ENCODE measurements at places on chromosomes 7 and 10.

DNA sequence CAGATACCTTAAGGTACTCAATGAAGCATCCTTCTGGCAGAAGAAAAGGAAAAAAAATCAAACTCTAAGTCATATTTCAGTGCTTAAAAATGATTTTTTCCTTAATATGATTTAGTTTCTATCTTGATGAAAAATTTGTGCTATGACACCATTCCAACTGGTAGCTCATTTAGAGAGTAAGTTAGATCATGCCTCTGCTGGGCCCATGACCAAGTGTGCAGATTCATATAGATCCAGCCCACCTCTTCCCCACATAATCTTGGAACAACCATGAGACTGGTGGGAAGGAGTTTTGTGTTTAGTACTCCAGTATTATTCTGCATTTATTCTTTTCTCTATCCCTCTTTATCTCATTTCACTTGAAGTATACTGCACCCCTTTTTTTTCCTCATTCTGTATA, 908.3 kb downstream of the KCNMA1 start:
- no peak for DNase-seq

DNA sequence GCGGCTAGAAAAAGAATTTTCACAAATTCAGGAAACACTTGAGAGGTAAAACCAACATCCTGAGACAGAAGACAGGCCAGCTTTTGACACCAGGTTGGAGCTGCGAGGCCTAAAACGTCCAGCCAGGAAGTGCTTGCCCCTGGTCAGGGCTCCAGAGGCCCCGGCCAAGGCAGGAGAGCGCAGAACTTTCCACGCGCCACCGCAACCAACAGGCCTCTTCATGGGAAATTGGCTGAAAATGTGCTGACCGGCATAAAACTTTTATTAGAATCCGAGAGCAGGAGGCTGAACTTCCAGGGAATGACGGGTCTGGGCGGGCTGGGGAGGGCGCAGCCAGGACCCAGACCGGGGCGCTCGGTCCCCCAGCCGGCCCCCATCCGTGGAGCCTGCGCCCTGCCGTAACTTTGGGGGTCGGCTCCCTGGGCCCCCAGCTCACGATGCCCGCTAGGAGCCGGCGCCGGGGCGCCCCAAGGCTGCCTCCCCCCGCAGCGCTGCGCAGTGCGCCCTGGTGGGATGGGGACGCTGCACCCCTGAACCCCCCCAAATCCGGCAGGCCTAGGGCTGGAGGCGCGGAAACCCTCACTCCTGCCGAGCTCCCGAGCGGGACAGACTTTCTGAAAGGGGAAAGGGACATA, 414.0 kb upstream of the MKI67 start:
- no peak for DNase-seq

GRCh38 chr10:126006906-126007305, 110.5 kb downstream of the FANK1 start:
- no peak for DNase-seq

DNA sequence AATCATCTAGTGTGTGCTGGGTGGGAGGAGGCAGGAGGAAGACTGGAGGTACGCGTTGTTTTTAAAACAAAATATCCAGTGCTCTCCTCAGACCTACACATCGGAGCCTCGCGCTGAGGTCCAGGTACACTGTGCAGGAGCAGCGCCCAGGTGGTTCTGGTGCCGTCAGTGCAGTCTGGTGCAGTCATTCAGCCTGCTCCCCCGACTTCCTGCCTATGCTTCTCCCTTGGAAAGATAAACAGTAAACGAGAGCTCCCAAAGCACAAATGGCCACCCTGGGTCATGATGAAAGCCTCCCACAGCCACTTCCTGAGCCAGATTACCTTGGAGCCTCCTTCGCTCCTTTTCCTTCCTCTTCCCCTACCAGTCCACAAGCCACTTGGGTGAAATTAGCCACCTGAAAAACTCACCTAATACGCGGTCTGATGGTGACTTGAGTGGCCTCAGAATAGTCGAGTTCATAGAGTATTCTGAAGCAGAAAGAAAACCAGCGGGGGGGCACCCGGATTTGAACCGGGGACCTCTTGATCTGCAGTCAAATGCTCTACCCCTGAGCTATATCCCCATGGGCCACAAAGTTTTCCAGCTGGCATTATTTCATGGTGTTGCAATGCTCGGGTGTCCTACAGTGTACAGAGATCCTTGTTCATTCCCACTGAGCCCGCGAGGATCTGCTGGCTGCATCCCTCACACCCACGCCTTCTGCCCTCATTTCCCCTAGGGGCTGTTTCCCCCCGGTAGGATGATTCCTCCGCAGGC, 82.5 kb downstream of the ZNF467 start:
- DNase-seq = no peak

DNA sequence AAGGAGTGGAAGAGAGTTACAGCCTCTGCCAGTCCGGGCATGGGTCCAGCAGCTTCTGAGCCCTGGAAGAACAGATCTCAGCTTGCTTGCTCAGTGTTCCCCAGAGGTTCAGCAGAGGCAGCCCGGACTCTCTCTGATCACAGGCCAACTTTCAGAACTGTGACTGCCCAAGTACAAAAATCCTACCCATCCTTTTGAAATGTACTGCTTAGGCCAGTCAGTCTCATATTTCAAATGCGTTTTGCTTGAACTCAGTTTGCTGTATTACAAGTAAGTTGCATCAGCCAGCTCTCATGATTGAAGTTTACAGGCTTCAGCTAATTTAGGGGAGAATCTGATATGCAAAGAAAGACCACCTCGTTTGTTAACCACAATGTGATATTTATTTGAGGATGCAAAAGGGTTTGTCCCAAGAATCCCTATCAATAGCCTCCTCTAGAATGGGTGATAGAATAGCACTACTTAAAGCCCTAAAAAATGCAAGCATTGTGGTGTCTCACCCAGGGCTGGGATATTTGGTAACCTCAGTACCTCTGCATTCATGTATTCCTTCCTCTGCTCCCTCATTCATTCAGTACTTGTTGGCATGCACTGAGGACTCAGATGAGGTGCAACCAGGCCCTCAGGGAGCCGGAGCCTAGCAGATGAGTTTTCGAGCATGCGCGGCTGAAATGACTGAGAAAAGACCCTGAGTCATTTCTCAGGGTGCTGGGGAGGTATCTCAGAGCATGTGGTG, 7.0 kb downstream of the AIMP2 start:
- no peak for DNase-seq

DNA sequence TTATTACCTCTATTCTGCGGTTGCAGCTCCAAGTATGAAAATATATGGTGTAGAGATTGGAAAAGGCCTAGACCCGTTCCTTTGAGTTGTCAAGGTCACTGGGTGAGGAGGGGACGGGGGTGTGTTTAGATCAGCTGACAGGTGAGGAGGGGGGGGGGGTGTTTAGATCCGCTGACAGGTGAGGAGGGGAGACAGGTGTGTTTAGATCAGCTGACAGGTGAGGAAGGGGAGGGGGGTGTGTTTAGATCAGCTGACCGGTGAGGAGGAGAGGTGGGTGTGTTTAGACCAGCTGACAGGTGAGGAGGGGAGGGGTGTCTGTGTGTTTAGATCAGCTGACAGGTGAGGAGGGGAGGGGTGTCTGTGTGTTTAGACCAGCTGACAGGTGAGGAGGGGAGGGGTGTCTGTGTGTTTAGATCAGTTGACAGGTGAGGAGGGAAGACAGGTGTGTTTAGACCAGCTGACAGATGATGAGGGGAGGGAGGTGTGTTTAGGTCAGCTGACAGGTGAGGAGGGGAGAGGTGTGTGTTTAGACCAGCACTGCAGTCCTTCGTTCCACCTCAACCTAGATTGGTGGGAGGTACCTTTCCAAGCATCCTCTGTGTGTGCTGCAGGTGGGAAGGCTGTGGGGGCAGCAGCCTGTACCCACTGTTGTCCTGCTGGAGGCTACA, 655.0 kb upstream of the ADARB2 start:
- DNase-seq = no peak

DNA sequence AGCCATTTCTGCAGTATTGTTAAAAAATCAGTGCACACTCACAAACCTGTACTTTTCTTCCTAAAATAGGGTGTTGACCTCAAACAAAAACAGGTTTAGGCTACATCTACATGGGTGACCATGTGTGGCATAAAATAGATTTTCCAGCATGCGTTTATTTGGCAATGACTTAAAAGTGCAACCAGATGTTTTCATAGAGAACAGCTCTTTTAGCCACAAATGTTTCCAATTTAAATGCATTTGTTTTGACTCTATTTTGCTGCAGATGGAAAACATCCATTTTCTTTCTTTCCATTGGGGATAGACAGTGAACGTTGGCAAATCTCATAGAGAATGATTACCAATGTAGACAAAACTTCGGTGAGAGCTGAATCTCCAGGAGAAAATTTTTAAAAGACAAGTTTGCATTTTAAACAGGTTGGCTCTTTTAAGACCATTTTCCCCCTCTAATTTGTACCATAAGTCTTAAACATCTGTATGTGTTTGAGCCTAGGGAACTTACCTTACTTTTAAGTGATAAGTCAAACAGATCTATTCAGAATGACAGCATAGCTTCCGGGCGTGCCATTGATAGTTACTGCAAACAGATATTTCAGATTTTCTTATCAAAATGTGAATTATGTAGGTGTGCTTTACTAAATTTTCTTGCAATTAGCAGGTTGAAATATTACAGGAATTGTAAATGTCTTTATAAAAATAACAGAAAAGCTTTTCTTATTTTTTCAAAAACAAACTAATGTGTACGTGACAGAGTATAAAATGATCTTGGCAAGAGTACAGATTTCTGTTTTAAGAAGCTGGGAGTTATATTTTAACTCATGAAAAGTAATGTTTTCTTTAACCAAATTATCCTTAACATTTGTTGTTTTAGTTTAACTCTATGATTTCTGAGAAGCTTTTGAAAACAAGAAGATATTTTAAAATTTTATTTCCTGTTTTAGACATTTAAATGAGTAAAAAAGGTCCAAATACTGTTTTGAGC, 144.9 kb downstream of the HGF start:
- DNase-seq = no peak

DNA sequence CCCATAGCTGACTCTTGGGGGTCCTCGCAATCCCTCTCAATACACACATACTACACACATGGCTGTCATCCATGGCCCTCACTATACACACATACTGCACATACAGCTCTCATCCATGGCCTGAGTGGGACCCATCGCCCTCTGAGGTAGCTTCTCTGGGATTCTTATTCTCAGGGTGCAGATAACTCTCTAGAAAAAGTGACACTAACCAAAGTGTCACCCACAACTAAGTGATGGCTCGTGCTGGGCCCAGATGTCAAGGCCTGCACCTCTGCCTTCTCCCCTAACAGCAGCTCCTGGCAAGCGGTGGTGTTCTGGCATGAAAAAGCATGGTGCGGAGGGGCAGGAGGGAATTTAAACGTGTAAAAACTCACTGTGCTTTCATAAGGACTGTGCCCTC, 62.7 kb upstream of the ZPBP start:
- DNase-seq = no peak

GRCh38 chr10:121694966-121695643, 96.9 kb upstream of the FGFR2 start:
- DNase-seq = no peak

DNA sequence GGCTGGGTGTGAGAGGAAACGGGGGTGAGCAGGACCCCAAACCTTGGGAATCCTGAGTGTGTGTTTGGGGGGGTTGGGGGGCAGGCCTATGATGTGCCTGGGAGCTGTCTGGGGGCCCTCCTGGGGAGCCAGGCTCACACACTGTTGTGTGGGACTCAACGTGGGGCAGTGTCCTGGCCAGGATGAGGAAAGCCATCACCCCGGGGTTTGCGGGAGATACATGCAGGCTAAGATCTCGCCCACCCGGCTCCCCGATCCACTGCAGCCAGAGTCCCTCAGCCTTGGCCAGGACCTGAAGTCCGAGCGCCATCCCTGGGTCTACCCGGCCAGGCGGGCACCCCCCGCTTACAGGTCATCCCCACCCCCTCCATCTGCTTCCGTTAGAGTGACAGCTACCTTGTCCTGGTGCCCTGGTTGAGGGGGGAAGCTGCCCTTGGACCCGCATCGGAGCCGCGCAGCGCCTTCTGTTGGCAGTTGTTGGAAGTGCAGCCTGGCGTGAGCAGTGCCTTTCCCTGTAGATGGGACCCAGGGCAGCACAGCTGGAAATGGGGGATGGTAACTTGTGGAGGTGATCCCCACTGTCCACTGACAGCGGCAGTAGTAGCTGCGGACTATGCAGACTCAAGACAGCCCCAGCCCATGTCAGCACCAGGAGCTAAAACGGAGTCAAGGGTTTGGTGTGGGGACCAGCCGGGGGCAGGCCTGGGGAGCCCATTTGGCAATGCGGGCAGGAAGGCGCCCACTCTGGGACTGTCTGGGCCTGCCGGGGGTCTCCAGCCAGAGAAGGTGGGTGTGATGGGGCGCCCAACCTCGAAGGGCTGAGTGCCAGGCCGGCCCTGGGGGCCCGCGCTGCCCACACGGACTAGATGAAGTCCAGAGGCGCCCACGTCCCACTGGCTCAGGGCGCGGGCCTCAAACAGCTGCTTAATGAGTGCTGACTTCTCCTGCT, 885.6 kb upstream of the ZNF722 start:
- no peak for DNase-seq

- DNase-seq = no peak
These were observed 662 bp upstream of the PPIF start for GRCh38 chr10:79346388-79347225.

DNA sequence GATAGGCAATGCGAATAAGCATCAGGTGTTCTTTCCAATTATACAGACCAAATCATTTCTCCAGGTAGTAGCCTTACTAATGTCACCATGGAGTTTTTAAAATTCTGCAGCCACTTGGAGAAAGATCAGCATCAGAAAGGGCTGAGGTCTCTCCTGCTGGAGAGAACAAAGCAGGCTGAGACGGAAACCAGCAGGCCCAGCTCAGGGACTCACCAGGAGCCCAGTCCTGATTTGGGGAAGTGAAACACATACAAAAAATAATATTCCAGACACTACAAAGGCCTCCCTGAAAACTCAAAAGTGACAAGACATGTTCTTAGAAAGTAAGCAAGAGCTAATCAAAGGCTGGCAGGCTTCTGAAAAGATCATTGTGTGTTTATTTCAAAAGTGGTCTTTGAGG, 207.1 kb upstream of the GHITM start:
- DNase-seq = no peak

DNA sequence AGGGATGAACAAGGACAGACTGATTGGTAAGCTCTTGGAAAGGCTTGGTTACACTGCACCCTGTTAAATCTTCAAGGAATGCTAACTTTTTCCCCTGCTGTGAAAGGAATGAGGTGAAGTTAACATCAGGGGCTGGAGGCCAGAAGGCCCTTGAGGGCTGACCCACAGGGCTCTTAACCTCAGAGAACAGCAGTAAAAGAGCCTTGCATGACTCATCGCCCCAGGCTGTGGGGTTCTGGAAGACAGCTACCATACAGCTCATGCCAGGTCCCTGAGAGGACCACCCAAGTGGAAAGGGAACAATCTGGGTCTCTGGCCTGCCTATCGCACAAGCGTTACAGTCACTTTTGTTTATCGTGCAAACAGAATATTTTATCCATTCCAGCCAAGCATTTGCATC, 54.4 kb downstream of the CYP2C9 start:
- DNase-seq = no peak

- DNase-seq = no peak
These were observed 16.8 kb upstream of the HBP1 start for GRCh38 chr7:107152011-107152410.

All from neuronal stem cell (in vitro differentiated cells).